ENCODE measurements at places on chromosomes 2 and 18.

- no peak for DNase-seq
Observed at GRCh38 chr2:147165697-147166382, 679.0 kb upstream of the ACVR2A start.

- no peak for DNase-seq
Observed at GRCh38 chr18:58615140-58616132, 13.5 kb downstream of the ALPK2 start.

DNA sequence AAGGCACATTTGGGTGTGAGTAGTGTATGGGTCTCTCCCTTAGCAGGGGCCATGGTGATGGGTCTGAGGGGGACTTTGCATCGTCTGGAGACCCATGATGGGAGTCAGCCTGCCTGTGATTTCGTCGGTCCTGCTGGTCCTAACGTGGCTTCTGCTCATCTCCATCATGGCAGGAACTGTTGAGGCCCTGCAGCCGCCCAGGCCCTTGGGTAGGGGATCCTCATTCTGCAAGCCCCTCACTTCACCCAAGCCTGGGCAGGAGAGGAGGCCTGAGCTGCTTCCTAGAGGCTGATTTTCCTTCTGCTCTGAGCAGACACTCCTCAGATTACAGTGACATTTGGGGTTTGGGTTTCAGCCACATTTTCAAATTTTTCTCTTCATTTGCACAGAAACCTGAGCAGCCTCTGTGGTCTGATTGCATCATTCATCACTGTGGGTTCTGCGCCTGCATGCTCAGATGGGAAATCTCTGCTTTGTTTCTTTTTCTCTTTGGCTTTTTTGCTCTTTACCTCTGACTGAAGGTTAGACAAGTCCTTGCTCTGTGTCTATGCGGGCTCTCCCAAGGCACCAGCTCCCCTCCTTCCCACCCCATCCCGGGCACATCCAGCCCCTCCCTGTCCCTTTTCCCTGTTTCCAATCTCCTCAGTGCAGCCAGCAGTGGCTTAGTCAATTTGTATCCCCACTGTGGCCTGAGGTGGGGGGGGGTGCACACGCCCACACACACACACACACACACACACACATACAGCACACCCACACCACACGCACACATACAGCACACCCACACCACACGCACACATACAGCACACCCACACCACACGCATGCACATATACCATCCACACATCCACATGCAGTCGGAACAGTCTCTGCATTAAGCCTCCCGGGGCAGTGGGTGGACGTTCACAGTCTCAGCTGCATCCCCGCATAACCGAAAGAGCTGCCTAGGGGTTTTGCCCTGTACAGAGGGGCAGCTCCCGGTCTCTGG is 305.4 kb upstream of the HS6ST1 start:
- peak; percentile 95 for DNase-seq

DNA sequence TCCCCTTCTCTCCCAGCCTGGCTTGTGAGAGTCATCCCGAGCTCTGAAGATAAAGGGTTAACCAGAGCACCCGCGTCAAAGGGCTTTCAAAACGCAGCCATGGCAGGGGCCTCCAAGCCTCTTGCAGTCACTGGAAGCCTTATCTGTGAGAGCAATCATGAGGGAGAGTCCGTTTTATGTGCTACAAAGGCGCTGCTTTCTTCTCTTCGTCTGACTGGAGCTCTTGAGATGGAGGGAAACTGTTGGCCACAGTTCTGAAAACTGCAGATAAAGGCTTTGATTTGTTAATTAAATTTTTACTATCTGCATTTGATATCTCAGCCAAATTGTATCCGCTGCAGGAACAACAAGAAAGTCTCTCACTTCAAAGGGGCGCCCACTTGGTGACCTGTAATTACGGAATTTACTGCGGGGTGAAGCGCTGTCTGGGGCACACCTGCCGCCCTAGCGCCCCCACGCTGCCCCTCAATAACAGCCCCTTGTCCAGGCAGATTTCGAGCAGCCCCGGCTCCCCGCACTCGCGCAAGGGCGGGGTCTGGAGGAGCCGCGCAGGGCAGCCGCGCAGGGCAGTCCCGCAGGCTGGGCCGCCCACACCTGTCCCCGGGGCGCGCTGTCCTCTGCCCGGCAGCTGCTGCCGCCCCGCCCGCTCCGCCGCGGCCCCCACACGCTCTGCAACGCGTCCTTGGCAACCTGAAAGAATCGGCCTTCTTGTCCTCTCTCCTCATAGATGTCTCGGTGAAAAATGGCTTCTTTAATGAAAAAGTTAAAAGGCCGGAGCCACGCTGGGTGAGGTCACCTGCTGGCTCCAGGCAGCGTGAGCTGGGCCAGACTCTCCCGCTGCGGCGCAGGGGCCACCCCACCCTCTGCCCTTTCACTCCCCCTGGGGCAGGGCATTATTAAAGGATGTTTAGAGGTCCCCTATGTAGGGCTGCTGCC is 217.9 kb downstream of the VAPA start:
- DNase-seq: no peak

DNA sequence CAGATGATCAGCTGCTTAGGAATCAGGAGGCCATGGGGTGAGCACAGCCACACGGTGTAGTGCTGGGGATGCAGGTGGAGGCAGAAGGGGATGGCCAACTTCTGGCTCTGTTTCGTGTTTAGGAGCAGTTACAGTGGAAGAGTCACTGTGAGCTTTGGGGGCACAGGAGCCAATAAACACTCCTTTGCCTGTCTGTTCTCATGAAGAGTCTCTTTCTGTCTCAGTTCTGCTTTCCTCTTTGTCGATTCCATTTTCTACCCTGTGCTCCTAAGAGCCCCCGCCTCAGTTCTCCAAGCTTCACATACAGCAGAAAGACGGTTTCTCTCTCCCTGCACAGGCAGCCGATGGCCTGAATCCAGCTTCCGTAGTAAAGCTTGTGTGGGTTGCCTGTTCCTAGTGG is 21.0 kb upstream of the RRM2 start:
- no peak for DNase-seq

DNA sequence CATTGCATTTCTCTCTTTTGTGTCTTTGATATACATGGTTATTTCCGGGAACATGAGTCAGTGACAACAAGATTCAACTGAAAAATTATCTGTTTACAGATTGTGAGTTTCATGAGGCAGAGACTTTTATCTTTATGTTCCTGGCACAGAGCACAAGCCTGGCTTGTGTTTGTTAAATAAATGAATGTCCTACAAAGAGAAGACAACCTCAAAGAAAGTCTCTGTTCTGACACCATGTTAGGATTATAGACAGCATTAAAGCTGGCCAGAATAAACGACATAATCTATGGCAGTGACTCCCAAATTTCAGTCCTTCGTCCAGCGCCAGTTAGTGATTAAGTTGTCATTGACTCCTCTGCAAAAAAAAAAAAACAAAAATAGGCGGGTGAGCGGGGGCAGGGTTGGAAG is 97.4 kb upstream of the DNAJC10 start:
- DNase-seq: peak; percentile 29

GRCh38 chr2:49796266-49796665 is 642.0 kb upstream of the FSHR start:
- DNase-seq: no peak

DNA sequence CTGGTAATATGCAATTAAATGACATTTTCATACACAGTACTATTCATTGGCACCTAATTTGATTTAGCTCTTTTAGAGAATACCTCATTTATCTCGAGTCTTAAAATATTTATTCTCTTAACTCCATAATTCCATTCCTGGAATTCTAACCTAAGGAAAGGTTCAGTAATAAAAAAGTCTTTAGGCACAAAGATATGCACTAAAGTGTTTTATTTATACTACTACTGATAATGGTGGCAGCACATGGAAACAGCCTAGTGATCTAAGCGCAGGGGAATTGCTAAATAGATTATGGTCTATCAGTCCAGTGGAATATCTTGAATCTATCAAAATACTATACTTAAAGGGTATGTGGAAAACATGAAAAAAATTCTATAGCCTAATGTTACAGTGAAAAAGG is 142.5 kb upstream of the LTBP1 start:
- DNase-seq: no peak

GRCh38 chr2:118119761-118120400 is 31.6 kb downstream of the INSIG2 start:
- DNase-seq: peak; percentile 64

GRCh38 chr18:8177330-8178016 is 431.8 kb upstream of the RAB12 start:
- DNase-seq: peak; percentile 27

DNA sequence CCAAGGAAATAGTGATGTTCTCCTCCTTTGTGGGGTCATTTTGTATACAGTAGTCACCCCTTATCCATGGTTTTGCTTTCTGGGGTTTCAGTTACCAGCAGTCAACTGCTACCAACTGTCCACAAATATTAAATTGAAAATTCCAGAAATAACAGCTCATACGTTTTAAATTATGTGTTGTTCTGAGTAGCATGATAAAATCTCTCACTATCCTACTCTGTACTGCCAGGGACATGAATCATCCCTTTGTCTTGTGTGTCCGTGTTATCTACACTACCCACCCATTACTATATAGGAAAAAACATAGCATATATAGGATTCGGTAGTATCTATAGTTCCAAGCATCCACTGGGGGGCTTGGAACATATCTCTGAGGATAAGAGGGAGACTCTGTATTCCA is 120.9 kb upstream of the DCC start:
- DNase-seq: peak; percentile 57

DNA sequence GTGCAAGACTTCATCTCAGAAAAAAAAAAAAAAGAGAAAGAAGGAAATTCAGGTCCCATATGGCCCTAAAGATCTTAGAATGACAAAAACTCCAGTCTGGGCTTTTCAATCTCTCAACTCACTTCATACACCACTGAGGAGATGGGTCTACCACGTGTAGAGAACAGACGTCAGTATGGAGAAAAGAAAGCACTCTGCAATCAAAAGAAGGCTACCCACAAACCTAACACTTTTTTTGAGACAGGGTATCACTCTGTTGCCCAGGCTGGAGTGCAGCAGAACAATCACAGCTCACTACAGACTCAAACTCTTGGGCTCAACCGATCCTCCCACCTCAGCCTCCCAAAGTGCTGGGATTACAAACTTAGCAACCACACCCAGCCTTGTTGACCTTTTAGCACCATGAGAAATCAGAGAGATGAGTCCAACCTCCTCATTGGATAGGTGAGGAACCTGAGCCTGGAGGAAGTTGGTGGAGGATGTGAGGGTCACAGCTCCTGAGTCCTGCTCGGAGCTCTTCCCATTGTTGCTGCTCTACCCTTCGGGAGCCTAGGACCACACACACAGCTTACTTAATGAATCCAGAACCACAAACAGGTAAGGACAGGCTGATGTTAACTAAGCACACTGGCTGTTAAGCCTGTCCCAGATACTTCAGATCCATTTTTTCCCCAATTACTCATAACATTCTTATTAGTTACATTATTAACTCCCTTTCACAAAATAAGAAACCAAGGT is 23.7 kb downstream of the TBC1D8 start:
- DNase-seq: no peak

GRCh38 chr2:218168016-218168415 is 1.3 kb upstream of the CXCR1 start:
- no peak for DNase-seq

DNA sequence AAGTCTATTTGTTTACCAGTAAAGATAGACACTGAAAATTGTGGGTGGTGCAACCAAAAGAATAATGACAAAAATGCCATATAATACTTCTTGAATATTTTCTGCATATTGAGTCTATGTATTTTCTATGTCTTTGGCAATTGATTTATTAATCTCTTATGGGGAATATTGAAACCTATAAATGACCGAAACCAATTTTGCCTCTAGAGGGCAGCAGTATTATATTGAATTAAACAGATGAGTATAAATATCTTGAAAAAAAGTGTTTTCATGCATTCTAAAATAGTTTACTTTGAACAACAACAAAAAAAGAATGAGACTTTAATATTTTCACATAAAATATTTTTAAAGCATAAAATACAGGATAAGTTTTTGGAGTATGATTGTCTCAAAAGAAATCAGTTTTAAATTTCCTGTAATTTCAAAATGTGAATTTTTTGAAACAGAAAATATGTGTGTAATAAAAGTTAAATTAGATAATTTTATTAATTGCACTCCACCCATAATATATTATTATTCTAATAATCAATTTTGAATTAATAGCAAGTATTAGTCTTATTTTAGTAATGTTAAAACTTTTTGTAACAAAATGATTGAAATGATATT is 49.9 kb upstream of the CALCRL start:
- peak; percentile 73 for DNase-seq

GRCh38 chr2:3451926-3452671 is 67.2 kb downstream of the ADI1 start:
- no peak for DNase-seq

- DNase-seq: peak; percentile 35
Observed at GRCh38 chr2:179132076-179132475, 82.1 kb upstream of the CCDC141 start.

DNA sequence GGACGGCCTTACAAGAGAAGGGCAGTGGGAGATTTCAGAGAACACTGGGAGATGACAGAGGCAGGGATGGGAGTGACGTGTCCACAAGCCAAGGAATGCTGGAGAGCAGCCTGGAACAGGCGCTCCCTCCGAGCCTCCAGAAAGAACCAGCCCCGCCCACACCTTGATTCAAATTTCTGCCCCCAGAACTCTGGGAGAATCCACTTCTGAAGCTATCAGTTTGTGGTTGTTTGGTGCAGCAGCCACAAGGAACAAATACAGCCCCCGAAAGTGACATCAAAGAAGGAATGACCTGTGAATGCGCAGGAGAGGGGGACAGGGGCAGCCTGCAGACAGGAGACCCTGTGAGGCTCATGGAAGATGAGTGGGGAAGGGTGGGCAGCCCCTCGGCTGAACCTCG is 67.3 kb downstream of the TWIST2 start:
- DNase-seq: no peak

Measured in adipocyte (in vitro differentiated cells).